ENCODE measurements at places on chromosomes 2 and 18. TPM values are rescaled to one million over a fixed set of nuclear protein-coding genes. Genes with fewer than 3 reads are reported as not detected.

RAD51AP2 gene
- total RNA-seq: not detected

SULT1C4 gene
- 3.4 TPM for total RNA-seq

NPPC gene
- total RNA-seq: 0.36 TPM

DNA sequence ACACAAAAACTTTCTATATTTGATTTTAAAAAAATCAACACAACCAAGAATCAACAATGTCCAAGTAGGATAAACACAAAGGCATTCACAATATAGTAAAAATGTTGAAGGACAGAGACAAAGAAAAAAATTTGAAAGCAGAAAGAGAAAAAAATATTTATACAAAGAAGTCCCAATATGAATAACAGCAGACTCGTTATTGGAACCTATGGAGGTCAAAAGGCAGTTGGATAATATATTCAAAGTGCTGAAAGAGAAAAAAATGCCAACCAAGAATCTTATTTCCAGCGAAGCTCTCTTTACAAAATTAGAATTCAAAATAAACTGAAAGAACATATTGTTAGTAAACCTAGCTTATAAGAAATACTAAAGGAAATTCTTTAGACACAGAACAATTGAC is 859.5 kb downstream of the LRP1B start:
- DNase-seq: no peak

VWA3B gene
- total RNA-seq: 1.7 TPM

- DNase-seq: no peak
Observed at GRCh38 chr2:161381546-161381945, 34.6 kb upstream of the TBR1 start.

DNA sequence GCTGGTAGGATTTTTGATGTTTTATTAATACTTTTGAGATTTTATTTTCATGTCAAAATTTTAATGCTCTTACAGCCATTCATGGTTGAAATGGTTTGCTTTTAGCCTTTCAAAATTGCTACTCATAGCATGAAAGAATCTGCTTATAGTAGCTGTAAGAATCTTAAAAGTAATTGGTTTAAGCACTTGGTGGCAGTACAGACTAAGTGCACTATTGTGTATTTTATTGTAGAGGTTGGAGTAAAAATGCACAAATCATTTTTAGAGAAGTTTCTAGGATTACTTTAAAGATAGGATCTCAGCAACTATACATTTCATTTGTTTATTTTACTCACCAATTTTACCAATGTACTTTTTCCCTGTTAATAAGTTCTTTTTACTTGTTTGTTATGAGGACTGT is 205.8 kb downstream of the SPAG16 start:
- no peak for DNase-seq

DNA sequence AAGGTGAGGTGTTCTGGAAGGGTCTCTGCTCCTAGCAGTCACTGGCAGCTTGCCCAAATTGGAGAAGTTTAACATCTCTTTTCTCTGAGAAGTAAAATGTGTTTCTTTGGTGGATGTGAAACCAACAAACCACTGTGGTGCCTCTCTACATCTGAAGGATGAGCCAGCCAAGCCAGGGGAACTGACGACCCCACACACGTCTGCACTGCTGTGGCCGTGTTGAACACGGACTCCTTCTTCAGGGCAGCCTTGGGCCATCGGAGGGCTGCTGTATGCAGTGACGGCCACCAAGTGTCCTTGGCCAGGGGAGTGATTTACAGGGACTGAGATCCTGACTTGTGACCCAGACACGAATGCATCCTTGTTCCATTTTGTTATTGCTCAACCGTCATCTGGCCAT is 207.8 kb downstream of the ACKR3 start:
- DNase-seq: no peak

- no peak for DNase-seq
Observed at GRCh38 chr2:48080534-48081316, 174.4 kb upstream of the FBXO11 start.

KCNJ13 gene
- total RNA-seq: 0.60 TPM

GRCh38 chr2:233060980-233061590 is 943 bp downstream of the INPP5D start:
- DNase-seq: peak; percentile 36

DNA sequence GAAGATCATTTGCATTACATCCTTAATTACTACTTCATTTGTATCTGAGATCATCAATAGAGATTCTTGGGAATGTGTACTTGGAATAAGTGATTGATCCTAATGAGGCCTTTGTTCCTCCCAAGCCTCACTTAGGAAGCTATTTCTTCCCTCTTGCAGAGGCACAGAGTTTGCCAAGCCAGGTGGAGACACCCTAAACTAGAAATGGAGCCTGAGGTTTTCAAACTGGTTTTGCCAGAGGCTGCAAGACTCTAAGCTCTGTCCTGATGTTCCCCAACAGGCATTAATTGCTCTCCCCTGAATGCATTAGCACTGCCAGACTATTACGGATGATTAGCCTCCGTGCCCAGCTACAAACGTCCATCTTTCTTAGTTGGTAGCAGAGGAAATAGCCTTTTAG is 125.2 kb upstream of the LGALSL start:
- no peak for DNase-seq

THSD7B gene
- total RNA-seq: 7.6 TPM

GRCh38 chr2:234963773-234964615 is 12.2 kb downstream of the SH3BP4 start:
- no peak for DNase-seq

DNA sequence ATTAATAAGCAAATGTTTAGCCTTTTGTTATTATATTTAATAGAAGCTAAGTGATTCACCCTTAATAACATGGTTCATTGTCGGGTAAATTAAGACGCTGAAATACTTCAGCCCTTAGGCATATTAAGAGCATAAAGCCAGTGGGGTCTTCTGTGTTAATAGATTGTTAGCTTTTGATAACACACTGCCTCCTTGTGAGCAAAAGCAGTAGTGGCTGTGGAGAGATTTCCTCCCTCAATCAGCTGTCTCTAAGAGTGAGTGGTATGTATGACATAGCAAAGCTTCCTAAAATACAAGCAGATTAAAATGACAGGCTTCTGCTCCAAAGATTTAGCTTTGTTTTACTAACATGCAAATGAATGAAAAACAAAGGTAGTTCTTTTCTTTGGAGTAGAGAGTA is 143.7 kb upstream of the SYT4 start:
- no peak for DNase-seq

TBR1 gene
- not detected for total RNA-seq

DNA sequence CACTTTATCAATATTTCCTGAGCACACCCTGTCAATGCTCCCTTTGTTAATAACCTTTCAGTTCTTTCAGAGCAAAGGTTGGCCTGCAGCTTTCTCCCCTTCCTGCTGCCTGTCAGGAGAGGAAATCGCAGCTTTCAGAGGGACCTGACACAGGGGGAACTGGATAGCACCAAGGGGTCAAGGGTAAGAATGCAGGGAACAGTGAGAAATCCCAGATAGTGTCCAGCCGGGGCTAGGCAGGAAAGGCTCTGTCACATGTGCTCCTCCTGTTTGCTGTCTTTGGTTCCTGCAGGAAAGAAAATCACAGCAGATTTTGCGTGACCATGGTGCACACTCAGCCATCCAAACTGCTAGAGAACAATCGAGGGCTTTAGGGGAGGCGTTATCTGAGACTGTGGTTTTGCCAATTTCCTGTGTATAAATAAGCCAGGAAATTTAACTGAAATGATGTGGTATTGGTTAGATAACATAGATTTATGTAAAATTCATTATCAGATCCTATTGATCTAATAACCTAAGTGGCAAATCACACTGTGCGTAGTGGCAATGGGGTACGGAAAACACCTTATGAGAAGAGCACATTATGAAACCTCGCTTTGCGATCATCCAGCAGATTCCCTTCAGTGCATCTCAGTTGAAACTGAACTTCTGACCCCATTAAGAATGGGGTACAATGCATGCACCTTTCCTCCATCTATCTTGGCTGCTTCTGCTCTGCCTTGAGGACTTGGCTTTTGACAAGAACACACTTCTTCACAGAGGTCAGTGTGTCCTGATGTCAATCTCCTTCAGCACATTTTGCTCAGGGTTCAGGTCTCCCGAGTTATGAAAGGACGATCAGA is 178.0 kb downstream of the ICOS start:
- DNase-seq: no peak

DNA sequence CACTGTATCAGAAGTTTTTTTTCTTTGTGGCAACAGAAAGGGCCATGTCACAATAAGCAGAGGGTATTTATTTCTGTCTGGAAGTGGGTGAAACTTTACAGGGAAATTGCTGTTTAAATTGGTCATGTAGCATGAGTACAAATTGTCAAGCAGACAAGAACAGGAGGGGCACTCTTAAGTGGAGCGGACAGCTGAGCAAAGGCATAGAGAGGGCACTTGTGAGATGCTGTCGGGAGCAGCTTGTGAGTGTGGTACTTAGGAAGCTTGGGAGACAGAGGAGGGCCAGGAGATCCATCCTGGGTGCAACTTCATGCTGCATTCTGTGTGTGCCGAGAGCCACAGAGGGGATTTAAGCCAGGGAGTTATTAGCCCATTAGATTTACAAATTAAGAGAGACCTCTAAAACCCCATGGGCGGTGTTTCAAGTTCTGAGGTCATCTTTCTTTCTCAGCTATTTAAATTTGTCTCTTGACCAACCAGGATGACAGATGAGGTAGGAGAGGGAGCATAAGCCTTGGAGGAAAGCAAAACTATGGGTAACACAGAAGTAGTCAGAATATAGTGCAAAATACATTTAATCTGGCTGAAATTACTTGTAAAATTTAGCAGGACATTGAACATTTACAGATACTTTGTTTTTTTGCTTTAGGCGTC is 30.4 kb downstream of the INPP4A start:
- no peak for DNase-seq

ITSN2 gene
- 61.2 TPM for total RNA-seq

DNA sequence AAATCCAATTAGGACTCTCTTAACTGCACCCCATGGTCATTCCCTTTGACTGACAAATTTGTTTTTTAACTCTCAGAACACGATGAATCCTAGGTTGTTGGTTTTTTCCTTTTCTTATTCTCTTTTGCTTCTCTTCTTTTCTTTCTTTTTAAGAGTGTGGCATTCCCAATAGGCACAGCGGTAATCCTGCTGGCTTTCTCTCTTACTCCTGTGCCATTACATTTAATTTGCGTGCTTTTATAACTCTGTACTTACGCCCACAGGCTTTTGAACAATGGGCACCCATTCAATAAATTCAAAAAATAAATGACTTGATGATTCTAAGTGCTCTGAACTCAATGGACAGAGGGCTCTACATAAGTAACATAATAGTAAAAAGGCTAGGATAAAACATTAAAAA is 189.0 kb upstream of the SMAD7 start:
- no peak for DNase-seq

- no peak for DNase-seq
Observed at GRCh38 chr18:6315517-6316331, 99.0 kb downstream of the L3MBTL4 start.

FAM110C gene
- total RNA-seq: 21.8 TPM

LDLRAD4 gene
- 39.7 TPM for total RNA-seq

DNA sequence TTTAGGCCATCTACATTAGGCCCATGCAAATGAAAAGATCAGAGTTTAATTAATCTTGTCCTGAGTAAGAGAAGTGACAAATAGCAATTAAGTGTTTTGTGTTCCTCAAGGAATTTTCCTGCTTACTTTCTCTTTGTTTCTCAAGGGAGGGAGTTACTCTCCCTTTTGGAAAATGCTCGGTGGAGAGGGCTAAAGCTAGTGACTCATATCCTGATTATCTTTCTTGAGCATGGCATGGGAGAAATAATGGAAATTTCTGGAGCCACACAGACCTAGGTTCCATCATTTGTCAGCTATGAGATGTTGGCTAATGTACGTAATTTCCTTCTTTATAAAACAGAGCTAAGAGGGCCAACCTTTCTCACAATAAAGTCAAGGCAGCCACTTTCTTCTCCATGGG is 177.1 kb downstream of the ETAA1 start:
- no peak for DNase-seq

- no peak for DNase-seq
Observed at GRCh38 chr2:158841850-158842249, 46.7 kb downstream of the DAPL1 start.

CD207 gene
- total RNA-seq: 1.3 TPM

- no peak for DNase-seq
Observed at GRCh38 chr2:190435031-190435670, 27.0 kb downstream of the MFSD6 start.

- peak; percentile 63 for DNase-seq
Observed at GRCh38 chr2:130920415-130921163, 83.9 kb downstream of the ARHGEF4 start.

DNA sequence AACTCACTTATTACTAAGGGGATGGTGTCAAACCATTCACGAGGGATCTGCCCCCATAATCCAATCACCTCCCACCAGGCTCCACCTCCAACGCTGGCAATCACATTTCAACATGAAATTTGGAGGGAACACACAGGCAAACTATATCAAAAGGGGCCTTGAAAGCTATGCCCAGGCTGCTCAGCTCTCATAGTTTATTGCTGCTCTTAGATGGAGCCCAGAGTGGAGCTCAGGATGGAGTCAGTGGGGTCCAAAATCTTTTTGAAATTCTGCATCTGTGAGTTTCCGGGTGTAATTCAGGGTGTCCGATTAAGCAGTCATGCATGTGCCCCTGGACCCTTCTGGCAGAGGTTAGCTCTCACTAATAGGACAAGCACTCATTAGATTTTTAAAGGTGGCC is 24.3 kb downstream of the RHOB start:
- peak; percentile 22 for DNase-seq

DNA sequence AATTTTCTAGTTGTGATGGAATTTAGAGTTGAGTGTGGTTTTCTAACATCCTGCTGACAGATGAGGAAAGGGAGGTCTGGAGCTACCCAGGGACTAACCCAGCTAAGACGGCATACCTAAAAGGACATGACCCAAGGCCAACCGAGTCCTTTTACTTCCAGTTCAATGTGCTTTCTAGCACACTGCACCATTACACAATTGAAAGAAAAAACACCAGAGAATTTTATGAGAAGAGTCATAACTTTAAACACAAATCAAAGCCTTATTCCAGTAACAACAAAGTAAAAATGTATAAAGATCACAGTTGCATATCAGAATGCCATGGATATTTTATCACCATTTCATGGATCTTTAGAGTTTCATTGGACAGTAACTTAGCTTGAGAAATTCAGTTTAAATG is 480.3 kb downstream of the MEIS1 start:
- DNase-seq: no peak

IL1RN gene
- total RNA-seq: 80.2 TPM

VWC2L gene
- total RNA-seq: not detected

Data from ureter (tissue), 1 donor.